Suppressor macrophage (primary cell): ENCODE measurements at places on chromosomes 4 and X.
A peak's percentile ranks its signal among the peaks of the same experiment; 100 is the strongest.

GRCh38 chrX:128653524-128654060 is 601.4 kb upstream of the ACTRT1 start:
- no peak for DNase-seq

- no peak for DNase-seq
Measured at GRCh38 chr4:108111781-108112180, 57.0 kb downstream of the LEF1 start.

- no peak for DNase-seq
Measured at GRCh38 chr4:1879485-1879884, 8.3 kb downstream of the NSD2 start.

- no peak for DNase-seq
Measured at GRCh38 chr4:24137671-24138601, 248.1 kb upstream of the PPARGC1A start.

DNA sequence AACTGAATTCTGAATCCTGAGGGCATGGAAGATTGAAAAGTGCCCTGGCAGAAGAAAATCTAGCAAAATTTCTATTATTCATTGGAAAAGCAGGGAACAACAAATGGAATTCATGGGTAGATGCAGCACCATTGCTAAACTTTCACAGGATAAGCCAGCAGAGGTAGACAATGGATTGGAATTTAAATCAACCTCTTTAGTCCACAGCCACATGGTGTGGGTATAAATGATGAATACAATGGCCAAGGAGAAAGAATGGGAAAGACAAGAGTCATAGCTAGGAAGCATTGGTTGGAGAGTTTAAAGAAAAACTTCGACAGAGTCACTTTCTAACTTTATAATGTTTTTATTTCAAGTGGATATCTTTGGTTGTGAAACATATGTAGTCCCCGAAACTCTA is 332.8 kb upstream of the PUDP start:
- no peak for DNase-seq

DNA sequence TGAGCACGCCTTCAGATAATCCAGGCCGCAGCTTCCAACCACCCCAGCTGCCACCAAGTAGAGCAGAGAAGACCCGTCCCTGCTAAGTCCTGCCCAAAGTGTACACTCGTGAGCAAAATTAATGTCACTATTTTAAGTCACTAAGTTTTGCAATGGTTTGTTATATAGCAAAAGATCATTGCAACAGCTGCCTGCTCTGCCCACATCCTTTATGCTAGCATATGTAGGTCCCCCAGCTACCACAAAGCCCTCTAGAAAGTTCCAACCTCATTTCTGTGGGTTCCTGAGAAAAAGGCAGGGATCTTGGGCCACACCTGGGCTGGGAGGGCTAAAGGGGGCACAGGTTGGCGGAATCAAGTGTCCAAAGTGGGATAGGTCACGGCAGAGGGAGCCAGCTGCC is 346.9 kb downstream of the BCOR start:
- peak; percentile 62 for DNase-seq
